NCI-H1930 (cell line): ENCODE measurements at places on chromosomes 1 and 21.

DNA sequence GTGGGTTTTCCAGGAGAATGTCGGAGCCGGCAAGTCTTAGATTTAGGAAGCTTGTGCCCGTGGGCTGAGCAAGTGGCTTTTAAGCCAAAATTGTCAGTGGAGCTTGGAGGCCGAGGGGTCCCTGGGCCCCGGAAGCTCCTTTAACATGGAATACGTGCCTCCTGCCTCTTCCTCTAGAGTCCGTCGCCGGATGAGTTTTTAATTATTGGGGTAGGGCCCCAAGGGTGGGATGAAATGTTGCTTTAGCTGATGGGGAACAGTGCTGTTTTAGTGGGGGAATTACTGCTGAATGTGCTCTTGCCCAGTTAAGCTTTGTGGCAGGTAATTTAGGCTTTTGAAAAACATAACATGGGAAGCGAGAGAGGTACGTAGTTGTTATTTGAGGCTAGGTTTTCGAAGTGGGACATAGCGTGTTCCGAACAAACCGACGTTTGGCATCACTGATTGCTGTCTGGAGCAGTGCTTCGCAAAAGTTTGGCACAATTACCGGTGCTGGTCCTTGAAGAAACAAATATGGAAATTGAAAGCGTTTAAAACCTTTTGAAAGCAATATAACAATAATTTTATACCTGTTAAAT, 786 bp downstream of the RPL5 start:
- DNase-seq: no peak

GRCh38 chr1:111620441-111620971, 917 bp downstream of the RAP1A start:
- DNase-seq: no peak

DNA sequence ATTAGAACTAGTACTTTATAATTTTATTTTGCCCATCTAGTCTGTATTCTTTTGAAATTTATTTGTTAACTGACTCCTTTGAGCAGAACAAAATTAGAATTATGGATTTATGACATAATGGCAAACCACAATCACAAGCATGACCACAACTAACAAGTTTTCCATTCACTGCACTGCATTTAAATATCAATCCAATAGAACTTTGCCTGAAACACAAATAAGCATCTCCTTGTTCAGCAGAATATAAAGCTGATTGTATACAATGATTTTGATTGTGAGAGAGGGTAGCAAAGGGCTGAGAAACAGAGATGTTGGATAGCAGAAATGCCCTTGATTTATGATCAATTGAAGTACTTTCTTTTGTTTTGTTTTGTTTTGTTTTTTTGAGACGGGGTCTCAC, 495.5 kb upstream of the RGS18 start:
- no peak for DNase-seq

DNA sequence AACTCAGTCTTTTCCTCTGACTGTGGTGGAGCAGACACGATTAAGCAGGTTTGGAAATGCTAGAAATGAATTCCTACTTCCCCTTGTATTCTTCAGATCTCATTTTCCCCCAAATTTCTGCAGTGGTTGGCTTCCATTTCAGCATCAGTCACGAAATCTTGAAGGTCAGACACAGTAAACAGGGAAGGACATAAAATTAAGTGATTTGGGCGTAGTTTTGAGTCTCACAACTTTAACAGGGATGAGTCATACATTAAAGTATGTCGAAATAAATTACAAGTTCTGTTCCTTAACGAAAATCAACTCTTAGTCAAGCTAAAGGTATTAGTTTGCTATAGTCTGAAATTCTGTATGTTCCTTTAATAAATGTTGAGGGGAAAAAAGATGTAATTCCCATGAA, 61.1 kb downstream of the HNRNPR start:
- no peak for DNase-seq

DNA sequence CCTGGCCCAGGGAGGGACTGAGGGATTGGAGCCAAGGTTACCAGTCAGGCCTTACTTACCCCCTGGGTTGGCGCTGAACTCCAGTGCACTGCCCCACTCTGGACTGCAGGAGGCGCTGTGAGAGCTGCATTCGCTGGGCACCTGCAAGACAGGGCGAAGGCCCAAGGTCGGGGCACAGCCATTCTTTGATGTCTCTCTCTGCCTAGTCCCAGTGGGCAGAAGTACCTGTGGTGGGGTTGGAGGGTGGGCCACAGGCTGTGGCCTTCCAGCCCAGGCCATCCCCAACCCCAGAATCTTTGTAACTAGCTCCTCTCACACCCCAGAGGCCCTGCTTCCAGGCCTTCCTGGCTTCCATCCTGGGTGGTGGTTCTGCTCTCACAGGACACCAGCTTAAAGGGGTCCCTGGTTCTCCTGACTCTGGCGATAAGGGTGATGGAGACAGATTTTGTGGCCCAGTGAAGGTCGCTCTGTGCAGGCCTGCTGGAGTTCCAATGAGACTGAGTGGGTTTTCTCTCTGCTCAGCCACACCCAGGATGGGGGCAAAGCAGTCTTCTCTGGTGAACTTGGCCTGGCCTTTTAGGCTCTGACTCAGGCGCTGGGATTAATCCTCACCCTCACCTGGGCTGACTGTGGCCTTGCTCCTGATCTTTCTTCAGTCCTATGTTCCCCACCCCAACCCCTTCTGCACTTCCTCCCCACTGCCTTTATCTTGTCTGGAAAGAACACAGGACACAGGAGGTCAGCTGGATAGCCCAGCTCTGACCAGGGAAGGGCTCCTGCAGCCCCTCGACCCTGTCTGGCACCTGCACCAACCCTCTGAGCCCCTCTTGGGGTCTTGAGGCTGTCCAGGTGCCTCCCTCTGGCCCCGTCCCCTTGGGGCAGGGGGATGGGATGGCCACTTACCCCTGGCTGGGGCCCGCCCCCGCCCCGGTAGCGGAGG, 954 bp downstream of the MYOG start:
- no peak for DNase-seq

GRCh38 chr1:36652586-36652985, 169.9 kb upstream of the CSF3R start:
- DNase-seq: no peak

DNA sequence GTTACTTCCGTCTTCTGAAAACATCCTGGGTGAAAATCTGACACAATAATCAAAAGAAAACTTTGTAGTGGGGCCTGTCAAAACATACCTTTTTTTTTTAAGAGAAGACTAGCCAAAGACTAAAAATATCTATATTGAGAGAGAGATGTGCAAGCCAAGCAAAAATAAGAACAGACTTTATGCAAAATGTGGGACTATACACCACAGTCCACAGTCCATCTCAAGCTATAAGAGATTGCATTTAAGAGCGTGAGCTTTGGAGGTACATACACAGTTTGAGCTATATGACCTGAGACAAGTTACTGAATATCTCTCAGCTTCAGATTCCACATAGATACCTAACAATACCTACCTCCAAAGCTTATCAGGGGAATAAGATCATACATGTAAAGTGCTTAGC, 64.9 kb upstream of the DYNLT5 start:
- DNase-seq: no peak

GRCh38 chr1:97907886-97908285, 12.9 kb downstream of the DPYD start:
- DNase-seq: no peak

- DNase-seq: no peak
Measured at GRCh38 chr1:88149686-88150085, 534.4 kb upstream of the PKN2 start.

DNA sequence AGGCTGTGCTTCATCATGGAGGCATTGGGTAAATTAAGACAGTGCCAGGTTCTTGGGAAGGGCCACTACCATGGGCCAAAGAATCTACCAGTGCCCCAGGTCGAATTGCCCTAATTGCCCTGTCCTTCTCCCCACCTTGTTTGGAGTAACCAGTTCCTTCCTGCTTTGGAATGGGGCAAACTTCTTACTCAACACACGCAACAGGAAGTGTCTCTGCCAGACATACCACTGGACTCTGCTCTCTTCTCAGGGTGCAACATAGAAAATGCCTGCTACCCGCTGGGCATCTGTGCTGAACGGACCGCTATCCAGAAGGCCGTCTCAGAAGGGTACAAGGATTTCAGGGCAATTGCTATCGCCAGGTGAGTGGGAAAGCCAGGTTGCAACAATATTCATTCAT, 15.8 kb downstream of the CDA start:
- DNase-seq: no peak

DNA sequence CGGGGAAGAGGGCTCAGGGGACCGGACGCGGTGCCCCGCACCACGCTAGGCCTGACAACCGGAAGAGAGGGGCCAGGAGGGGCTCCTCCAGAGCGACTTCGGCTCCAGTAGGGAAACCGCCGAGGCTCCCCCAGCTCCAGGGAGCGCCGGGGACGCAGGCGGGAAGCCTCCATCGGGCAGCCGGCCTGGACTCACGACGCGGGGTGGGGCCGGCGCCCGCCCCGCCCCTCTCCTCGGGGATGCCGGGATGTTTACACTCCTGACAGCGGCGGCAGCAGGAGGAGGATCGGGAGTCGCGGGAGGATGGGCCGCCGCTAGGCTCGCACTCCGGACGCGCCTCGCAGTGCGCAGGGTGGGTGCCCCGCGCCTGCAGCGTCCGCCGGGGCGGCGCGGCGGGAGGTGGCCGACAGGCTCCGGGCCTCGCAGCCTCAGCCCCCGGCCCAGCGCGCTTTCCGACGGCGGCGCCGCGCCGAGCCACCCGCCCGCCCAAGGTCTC, at the start of gene NEK7:
Gene NEK7 (plus strand): TSS at position 254 of the 496 bp plus-strand sequence. CDS start 75,583 bp downstream, outside the sequence.
- peak; percentile 86 for DNase-seq

DNA sequence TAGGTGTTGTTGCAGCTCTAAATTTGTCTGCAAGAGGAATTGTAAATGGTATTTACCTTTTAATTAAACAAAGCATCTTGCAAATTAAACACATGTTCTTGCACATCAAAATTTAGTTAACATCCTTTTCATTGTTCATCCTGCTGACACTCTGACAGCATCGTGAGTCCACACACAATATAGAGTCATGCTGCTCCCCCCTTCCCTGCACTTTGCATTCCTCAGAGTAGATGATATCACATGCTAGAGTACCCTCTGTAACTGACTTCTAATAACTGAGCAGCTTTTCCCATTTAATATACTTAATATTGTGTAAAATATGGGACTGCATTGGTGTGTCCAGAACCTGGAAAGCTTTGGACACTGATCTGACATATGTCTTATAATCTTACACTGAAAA, 138.8 kb upstream of the DPYD start:
- DNase-seq: no peak

GRCh38 chr1:158161446-158161845, 19.2 kb upstream of the CD1D start:
- DNase-seq: no peak
